ENCODE measurements at places on chromosomes 2 and 18. TPM values are rescaled to one million over a fixed set of nuclear protein-coding genes. Genes with fewer than 3 reads are reported as not detected.

The REG3A gene
- not detected for total RNA-seq

The KLHL14 gene
- not detected for total RNA-seq

The TCF4 gene
- total RNA-seq = 57.7 TPM

The SERPINB12 gene
- total RNA-seq = not detected

The DLX2 gene
- total RNA-seq = not detected

The CELF4 gene
- 0.22 TPM for total RNA-seq

The VSNL1 gene
- 41.7 TPM for total RNA-seq

The SPDYA gene
- total RNA-seq = 0.30 TPM

The CPO gene
- not detected for total RNA-seq

The GAD1 gene
- total RNA-seq = not detected

The RNF152 gene
- 11.3 TPM for total RNA-seq

The MERTK gene
- 13.7 TPM for total RNA-seq

The LYPD6 gene
- 0.63 TPM for total RNA-seq

The OXER1 gene
- total RNA-seq = 0.48 TPM

The POTEE gene
- not detected for total RNA-seq

The C2orf78 gene
- total RNA-seq = not detected

The C2orf92 gene
- total RNA-seq = 3.1 TPM

The CYS1 gene
- 5.9 TPM for total RNA-seq

The CXCR1 gene
- 0.78 TPM for total RNA-seq

The NBEAL1 gene
- total RNA-seq = 20.1 TPM

The SPATA3 gene
- not detected for total RNA-seq

The PTPN4 gene
- total RNA-seq = 23.7 TPM

The MLPH gene
- 108 TPM for total RNA-seq

The ERICH2 gene
- total RNA-seq = not detected
